ENCODE measurements at places on chromosomes 4 and X.

DNA sequence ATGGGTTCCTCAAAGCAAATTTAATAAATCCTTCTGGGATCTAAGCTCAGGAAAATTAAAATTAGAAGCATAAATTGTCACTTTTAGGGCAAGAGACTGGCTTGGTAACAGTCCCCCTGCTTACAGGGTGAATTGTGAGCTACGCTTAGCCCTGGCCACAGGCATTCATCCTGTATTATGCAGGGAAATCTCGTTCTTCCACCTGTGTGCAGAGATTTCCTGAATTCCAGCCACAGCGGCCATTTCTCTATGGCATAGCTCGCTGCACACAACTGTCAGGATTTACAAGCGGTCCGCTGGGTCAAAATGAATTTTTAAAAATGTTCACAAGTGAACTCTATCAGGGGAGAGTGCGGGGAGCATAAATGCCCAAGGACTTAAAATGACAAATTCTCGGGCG is 111.9 kb downstream of the DCTD start:
- no peak for DNase-seq

GRCh38 chrX:106069048-106069447 is 30.5 kb upstream of the SERPINA7 start:
- no peak for DNase-seq

- DNase-seq = no peak
Measured at GRCh38 chr4:6221301-6221850, 21.0 kb upstream of the JAKMIP1 start.

GRCh38 chrX:73182502-73183114 is 32.0 kb downstream of the NAP1L2 start:
- DNase-seq = no peak

GRCh38 chr4:4651811-4652755 is 110.2 kb upstream of the STX18 start:
- no peak for DNase-seq
